ENCODE measurements at places on chromosomes 6 and 20.

DNA sequence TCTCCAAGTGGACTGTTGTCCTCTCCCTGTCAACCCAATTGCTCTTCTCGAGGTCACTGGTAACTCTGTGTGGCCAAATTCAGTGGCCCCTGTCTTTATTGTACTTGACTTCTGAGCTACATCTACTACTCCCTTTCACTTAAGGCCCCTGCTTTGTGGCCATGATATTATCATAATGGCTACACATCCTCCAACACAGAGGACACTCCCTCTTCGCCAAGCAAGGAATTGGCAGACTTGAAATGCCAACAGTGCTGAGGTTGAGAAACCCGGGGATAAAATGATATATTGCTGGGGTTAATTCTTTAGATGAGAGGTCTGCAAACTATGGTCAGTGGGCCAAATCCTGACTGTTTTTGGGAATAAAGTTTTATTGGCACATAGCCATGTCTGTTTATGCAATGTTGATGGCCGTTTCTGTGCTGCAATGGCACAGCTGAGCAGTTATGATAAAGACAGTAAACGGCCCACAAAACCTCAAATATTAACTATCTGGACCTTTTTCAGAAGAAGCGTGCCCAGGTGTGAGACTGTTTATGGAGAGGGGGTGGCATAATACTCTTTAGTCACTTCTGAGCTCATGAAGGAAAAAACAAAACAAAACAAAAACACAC is 12.0 kb upstream of the MRPS10 start:
- no peak for DNase-seq

GRCh38 chr20:50750145-50750671 is 18.8 kb downstream of the PARD6B start:
- no peak for DNase-seq

DNA sequence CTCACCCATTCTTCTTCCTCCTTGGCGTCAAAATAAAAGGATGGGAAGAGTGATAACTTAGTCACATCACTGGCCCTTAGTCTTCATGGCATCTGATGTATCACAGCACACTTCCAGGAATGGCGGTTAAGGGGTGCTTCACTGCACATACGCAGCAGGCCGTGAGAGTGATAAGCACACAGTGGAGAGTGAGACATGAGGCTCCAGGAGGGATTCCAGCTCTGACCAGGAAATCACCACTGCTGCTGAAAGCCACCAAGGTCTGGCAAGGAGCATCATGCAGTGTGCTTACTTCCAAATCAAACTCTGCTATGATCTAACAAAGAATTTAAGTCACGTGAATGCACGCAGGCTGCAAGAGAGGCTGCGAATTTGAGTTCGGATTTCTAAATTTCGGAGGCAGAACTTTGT is 62.4 kb downstream of the ARID1B start:
- DNase-seq: no peak

DNA sequence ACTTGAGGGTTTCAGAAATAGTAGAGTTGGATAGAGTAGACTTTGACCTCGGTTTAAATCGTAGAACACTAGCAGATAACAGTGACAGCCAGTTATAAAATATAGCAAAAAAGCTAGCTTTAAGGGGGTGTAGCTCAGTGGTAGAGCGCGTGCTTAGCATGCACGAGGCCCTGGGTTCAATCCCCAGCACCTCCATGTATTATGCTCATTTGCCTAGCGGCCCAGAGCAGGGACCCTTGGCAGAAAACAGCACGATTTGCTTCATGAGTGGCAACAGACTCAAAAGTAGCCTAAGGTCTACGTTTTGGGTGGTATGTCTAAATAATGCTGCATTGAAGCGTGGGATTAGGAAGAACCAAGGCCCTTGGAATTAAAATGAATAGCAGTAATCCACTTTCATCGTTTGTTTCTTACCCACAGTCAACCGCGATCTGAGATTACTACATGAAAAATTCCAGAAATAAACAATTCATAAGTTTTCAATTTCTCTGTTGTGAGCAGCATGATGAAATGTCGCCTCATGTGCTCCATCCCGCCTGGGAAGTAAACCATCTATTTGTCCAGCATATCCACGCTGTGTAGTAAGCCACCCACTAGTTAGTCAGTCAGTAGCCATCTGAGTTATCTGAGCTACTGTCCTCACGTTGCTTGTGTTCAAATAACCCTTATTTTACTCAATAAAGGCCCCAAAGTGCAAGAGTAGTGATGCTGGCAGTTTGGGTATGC is 184.9 kb downstream of the GPX5 start:
- no peak for DNase-seq

- DNase-seq: no peak
These were observed 14.8 kb downstream of the PLA2G7 start for GRCh38 chr6:46720401-46720800.

GRCh38 chr6:151494936-151495320 is 1.1 kb downstream of the CCDC170 start:
- no peak for DNase-seq

- DNase-seq: no peak
These were observed 31.9 kb upstream of the TCP11 start for GRCh38 chr6:35173044-35173426.

- DNase-seq: no peak
These were observed 59.9 kb downstream of the ENPP1 start for GRCh38 chr6:131867744-131868143.

GRCh38 chr20:57584768-57585461 is 24.0 kb downstream of the PCK1 start:
- no peak for DNase-seq
